ENCODE measurements at places on chromosomes 5 and 9. TPM values are rescaled to one million over a fixed set of nuclear protein-coding genes. Genes with fewer than 3 reads are reported as not detected.
A peak's percentile ranks its signal among the peaks of the same experiment; 100 is the strongest.

DNA sequence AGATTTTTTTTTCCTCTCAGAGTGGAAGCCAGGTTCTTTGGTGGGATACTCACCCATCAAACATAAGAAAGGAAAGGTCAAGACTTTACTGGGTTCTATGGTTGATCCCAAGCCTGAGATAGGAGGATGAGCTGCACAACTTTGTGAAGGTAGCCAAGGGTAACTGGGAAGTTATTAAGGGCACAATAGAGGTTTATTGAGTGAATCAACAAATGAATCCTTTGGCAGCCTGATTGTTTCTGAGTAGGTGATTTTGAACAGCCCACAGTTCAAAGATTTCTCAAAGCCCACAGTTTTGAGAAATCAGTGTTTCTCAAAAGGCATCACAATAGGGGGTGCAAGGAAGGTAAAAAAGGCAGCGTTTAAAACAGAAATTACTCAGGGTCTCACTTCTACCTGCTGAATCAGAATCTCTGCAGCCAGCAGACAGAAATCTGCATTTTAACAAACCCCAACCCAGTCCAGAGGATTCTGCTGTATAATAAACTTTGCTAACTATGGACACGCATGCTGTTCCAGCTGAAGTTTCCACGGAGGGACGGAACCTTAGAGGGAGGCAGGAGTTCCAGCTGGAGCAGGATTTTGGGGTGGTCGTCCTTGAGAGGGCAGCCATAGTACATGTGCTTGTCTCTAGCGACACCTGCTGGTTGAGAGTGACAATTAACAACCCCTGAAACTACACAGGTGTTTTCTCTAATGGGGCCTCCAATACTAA, 32.7 kb upstream of the FSD1L start:
- peak; percentile 60 for DNase-seq

Gene SPINK4
- not detected for total RNA-seq

- DNase-seq, result no peak
Observed at GRCh38 chr5:96503501-96504236, 70.6 kb upstream of the PCSK1 start.

Gene DPH7
- total RNA-seq, result 22.5 TPM

DNA sequence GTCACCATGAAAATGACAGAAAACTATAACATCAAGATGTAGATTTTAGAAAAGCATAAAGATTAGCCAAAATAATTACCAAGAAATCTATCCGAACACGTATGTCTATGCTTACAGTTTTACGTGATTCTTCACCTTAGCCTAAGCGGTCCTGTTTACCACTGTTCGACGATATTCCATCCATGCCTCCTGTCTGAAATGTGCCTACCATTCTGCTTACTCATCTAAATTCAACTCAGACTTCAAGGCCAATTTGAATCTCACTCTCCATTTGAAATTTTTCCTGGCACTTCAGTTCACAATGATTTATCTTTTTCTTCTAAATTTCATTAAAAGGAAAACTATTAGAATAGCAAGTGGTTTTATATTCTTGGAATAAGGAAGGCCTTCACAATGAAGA, 15.4 kb downstream of the ZDHHC21 start:
- no peak for DNase-seq

DNA sequence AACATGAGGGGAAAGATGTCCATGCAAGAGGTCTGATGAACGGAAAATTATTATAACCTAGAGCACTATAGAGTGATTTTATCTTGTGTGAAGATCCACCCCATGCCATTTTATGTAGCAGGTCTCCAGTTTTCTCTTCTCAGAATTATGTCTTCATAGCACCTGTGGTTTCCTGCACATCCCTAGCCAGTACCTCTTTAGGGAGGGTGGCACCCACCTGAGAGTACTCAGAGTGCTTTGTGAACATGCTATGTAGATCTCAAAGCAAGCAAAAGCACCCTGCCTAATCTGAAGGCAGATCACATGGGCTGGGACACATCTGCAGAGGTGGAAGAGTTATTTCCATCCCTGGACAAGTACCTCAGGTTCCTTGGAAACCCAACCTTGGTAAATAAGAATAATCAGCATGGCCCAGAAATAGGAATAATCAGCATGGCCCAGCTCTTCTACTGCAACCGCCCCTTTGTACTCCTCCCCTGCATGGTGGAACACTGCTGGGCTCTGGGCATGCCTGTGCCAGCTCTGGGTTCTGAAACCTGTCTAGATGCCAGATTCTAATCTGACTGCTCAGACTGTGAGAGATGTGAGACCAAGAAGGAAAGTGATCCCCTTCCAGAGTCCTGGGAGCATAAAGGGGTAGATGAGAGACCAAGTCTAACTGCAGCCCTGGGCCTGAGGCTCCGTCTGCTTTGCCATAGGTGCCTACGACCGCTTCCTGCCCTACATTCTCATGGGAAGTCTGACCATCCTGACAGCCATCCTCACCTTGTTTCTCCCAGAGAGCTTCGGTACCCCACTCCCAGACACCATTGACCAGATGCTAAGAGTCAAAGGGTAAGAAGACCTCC, 23.7 kb downstream of the SLC22A5 start:
- no peak for DNase-seq

DNA sequence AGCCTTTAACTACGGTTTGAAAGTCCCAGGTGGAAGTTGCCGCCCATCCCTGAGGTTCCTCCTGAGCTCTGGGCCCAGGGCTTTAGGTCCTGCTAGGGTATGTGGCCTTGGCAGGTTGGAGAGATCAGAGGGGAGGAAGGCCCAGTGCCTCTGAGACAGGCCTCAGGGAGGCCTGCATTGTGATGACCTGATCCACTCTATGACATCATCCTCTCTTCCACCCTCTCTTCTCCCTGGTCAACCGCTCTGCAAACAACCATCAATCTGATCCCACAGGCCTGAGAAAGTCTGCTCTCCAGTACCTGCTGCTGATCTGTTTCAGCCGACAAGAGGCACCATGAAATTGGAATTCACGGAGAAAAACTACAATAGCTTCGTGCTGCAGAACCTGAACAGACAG, at the start of gene CCIN:
Gene CCIN, plus strand, starts transcription at position 223 of the 400 bp plus-strand sequence. Its CDS starts 115 bp downstream, at position 338.
- DNase-seq, result no peak
